ENCODE measurements at places on chromosomes 12 and 14.
A peak's percentile ranks its signal among the peaks of the same experiment; 100 is the strongest.

GRCh38 chr14:96195441-96196081 is 9.1 kb upstream of the BDKRB2 start:
- no peak for DNase-seq

DNA sequence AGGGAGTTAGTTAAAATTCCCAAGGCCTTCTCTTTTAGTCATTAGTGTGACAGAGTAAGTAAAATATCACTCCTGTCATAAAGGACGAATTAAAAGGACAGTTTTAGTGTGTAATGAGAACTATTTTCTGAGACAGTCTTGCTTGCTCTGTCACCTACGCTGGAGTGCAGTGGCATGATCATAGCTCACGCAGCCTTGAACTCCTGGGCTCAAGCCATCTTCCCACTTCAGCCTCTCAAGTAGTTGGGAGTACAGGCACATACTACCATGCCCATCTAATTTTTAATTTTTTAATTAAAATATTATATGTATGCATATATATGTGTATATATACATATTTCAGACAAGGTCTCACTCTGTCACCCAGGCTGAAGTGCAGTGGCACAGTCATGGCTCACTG is 17.2 kb downstream of the KLC1 start:
- DNase-seq, result no peak

DNA sequence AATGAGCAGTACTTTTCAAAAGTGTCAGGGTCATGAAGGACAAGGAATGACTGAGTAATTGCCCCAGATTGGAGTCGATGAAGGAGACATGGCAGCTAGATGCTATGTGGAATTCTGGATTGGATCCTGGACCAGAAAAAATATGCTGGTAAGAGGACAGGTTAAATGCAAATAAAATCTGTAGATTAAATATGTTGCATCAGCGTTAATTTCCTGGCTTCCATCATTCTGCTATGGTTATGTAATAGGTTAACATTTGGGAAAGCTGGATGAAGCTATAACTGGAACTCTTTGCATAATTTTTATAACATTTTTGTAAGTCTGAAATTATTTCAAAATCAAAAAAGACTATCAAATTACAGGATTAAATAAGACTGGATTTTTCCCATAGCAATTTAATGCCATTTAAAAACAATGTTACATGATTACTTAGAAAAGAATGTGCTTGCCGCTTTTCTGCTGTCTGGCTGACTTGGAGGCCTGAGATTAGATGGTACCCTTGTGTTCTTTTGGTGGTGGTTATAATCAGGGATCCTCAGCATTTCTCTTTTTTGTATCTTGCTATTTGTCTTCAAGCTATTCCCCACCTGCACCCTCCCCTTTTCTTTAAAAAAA is 65.1 kb downstream of the FBXW8 start:
- DNase-seq, result no peak

- no peak for DNase-seq
These were observed 150.1 kb upstream of the FSCB start for GRCh38 chr14:44657203-44657602.

DNA sequence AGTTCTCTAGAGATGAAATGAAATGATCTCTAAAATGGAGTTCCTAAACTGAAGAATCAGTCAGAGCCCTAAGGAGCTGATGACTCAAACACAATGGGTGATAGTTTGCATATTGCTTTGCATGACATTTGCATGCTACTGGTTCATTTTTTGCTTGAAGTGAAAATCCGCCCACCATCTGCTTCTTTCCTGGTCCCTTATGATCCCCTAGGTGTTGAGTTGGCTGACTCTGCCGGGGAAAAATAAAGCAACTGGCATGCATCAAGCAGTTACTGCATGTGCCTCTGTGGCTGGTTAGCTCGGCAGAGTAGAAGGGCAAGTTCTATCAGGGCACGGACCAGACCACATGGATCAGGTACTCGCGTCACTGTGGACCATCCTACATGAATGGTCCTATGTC is 151.1 kb downstream of the PPM1H start:
- no peak for DNase-seq

GRCh38 chr12:92719674-92720073 is 16.9 kb downstream of the PLEKHG7 start:
- DNase-seq, result no peak

DNA sequence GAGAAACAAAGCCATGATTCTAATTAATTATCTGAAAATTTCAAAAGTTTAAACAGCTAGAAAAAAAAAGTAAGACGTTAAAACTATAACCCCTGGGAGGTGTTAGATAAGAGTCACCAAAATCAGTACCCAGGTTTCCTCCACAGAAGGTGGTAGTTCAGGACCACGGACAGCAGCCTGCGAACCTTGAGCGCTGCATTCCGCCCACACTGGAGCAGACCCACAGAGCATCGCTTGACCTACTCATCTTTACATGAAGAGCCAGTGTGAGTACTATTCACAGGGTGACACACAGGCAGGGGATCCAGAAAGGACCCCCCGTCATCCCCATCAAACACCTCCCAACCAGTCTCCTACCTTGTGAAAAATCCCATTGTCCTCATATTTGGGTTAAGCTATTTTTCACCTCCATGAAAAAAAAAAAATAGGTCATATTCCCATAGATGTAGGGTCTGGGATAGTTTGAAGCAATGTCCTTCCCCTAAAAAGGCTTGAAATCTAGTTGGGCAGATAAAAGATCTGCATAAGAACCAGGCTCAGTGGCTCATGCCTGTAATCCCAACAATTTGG is 8.8 kb upstream of the CHGA start:
- DNase-seq, result peak; percentile 11

GRCh38 chr12:126093908-126094307 is 1028.7 kb downstream of the AACS start:
- DNase-seq, result no peak

GRCh38 chr14:79186523-79186922 is 1016.4 kb downstream of the NRXN3 start:
- no peak for DNase-seq

GRCh38 chr12:89521364-89522223 is 3.0 kb downstream of the GALNT4 start:
- no peak for DNase-seq

GRCh38 chr14:69726761-69727511 is 40.0 kb upstream of the SRSF5 start:
- DNase-seq, result peak; percentile 88

DNA sequence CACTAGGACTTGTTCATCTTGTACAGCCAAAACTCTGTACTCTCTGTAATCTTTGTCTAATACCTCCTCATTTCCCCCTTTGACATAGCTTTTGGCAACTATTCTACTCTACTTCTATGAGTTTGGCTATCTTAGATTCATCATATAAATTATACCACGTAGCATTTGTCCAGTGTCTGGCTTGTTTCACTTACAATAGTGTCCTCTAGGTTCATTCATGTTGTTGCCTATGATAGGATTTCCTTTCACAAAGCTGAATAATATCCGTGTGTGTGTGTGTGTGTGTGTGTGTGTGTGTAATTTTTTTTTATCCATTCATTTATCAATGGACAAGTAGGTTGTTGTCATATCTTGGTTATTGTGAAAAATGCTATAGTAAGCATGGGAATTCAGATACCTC is 209.5 kb downstream of the KCNC2 start:
- DNase-seq, result no peak

- no peak for DNase-seq
These were observed 1.6 kb downstream of the CBLN3 start for GRCh38 chr14:24427537-24428508.

DNA sequence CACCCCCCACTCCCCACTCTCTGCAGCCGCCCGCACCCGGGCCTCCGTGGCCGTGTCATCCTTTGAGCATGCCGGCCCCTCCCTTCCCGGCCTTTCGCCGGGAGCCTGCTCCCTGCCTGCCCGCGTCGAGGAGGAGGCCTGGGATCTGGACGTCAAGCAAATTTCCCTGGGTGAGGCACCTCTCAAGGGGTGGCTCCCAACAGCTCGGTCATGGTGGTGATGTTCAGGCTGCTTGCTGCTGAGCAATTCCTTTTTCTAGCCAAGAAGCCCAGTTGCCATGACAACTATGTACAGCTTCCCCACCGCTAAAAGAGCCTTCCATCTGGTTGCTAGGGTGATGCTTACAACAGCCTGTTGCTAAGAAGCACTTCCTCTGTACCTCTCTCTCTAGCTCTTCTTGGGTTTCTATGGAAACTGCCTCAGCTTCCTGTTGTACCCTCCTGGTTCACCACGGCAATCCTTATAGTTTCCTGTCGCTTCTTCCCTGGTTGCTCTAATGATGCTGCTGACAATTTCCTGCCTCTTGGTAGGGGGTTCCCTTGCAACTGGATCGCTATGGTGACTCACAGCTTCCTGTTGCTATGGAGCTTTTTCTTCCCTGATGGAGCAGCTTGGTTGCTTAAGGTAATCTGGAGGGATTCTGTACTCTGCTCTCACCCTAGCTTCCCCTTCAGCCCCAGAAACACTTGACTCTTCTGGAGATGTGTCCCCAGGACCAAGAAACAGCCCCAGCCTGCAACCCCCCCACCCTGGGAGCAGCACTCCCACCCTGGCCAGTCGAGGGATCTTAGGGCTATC is 11.0 kb downstream of the ZNF219 start:
- DNase-seq, result peak; percentile 95
